ENCODE measurements at places on chromosomes 6 and 20.
A peak's percentile ranks its signal among the peaks of the same experiment; 100 is the strongest.

- DNase-seq, result no peak
Measured at GRCh38 chr6:80182308-80182707, 75.8 kb downstream of the BCKDHB start.

- no peak for DNase-seq
Measured at GRCh38 chr6:170212051-170212756, 78.7 kb downstream of the DLL1 start.

DNA sequence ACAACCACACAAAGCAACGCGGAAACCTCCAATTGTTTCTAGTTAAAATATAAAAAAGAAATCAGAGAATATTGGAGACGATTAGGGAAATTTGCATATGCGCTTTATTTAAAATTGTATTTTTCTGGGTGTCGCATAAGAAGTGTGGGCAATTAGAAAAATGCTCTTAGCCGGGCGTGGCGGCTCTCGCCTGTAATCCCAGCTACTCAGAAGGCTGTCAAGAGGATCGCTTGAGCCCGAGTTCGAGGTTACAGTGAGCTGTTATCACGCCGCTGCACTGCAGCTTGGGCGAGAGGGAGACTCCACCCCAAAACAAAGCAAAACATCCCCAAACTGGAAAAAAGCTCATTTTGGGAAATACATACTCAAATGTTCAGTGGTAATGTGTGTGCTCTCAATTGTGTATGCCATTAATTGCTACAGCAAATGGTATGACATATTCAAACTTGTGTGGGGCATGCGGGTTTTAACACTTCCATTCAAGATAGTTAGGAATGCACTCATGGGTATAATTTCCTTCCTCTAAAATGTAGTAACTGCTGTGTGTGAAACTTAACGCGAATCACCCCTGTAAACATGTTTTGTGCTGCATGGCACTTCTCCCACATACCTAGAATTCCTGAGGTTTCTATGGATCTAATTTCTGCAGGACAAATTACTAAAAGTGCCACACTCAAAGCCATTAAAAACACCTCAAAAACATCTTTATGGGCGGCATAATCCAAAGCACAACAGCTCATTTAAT is 54.7 kb upstream of the HFE start:
- peak; percentile 22 for DNase-seq

GRCh38 chr6:43953256-43953655 is 174.0 kb downstream of the MRPL14 start:
- DNase-seq, result no peak

DNA sequence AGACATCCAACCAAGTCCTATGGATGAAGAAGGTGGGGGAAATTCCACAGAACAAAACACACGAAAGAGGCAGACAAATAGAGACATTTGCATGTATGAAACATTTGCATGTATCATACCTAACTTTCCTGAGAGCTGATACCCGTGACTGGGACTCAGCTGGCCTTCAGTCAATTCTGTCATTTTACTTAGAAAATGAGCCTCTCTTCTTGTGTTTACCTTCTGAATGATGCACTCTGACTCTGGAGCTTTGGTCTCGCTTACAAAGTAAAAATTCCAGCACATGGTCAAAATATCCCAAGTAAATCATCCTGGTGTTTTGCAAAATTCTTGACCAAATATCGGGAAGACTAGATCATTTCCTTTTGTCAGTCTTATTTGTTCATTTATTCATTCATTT is 46.9 kb downstream of the MMUT start:
- no peak for DNase-seq

DNA sequence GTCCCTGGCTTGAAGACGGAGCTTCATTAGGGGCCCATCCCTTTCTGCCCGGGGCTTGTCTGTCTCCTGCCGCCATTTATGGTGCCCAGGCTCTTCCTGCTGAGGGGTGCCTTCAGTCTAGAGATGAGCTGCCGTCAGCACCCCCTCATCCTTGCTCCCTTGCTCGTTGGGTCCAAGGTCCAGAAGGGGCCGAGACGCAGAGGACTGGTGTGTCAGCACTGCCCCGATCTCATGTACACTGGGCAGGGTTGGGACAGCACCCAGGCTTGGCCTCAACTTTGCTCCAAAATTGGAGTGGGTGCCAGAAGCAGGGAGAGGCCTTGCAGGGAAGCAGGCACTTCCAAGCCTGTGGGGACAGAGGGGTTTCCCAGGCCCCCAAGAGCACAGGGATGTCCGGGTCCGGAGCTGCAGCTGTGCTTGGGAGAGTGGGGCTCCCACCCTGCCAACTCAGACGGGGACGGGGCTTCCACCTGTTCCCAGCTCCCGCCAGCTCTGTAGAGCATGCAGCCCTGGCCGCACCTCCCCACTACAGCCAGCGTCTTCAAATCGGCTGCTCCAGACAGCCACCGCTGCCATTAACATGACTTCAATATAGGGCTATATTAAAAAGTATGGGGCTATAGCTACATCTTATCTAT is 488.8 kb downstream of the TENT5A start:
- DNase-seq, result no peak

- DNase-seq, result no peak
Measured at GRCh38 chr6:147331401-147331800, 127.2 kb downstream of the STXBP5 start.

DNA sequence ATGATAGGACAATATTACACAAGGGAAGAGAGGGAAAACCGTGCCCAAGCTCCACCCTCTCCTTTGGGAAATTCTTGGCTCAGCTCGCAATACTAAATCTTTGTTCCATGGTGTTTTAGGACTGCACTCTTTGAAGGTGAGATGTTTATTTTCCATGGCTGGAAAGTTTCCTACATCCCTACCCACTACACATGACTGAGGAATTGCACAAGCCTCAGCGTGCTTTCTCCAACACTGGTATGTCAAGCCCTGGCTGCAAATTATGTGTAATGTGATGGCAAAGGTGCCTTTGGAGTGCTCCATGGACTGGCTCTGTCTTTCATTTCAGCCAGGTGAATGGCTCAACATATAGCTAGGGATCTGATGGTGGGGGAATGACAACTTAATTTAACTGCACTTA is 134.3 kb downstream of the ISM1 start:
- no peak for DNase-seq

DNA sequence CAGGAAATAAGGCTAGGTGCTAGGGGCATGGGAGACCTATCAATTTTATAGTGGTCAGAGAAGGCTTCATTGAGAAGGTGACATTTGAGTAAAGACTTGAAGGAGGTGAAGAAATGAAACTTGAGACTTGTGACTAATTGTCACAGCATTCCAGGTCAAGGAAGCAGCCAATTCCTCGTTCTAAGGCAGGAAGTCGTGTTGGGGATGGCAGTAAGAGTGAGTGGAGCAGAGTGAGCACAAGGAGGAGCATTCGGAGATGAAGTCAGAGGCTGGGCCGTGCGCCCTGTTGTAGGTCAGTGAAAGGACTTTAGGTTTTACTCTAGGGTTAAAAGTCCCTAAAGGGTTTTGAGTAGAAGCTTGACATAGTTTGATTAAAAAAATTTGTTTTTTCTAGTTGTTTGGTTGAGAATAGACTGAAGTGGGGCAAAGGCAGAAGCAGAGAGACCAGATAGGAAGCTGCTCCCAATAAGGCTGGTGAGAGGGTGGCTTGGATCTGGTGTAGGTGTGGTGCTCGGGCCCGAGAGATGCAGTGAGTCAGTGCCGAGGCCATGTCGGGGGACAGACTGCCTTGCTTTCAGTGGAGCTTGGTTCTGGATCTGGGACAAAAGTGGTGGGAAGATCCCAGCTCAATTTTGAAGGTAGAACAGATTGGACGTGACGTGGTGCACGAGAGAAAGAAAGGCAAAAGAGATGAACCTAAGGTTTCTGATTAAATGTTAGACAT is 2.6 kb upstream of the RSPH3 start:
- DNase-seq, result peak; percentile 64

GRCh38 chr20:39874049-39874893 is 814.8 kb downstream of the MAFB start:
- DNase-seq, result peak; percentile 82

GRCh38 chr6:138410048-138410735 is 6.2 kb downstream of the HEBP2 start:
- no peak for DNase-seq

DNA sequence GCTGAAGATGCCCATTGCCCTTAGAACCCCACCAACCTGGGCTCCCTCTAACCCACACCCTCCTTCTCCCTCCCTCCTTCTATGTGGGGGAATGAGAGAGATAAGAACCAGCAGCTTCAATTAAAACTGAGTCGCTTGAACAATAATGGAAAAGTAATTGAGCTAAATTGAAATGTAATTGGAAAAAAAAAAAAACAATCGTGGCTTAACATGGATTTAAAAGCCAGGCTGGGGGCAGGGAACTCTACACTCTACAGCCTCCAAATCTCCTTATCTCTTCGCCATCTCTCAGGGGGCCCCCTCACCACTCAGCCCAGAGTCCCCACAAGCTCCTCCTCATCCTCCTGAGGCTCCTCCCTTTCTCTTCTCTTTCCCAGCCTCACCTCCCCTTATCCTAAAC is 83.2 kb downstream of the MDGA1 start:
- no peak for DNase-seq

DNA sequence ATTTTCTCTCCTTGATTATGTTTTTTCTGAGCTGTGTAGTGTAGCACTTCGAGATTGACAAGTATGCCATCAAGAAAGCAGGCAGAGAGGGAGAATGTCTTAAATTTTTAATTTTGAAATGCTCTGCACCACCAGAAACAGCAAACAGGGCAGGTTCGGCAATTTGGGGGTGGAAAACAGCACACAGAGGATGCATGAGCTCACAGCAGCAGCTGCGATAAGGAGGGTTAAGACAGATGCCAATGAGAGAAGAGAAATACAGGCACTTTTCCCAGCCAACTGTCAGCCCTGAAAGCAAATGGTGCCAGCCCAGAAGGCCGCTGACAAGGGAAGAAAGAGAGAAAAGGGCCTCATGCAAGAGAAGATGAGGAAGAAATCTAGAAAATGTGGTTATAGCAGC is 15.1 kb upstream of the SNRPB2 start:
- DNase-seq, result no peak

- no peak for DNase-seq
Measured at GRCh38 chr6:119109654-119110325, 31.3 kb upstream of the FAM184A start.
